ENCODE measurements at places on chromosomes 16 and 17. TPM values are rescaled to one million over a fixed set of nuclear protein-coding genes. Genes with fewer than 3 reads are reported as not detected.

DNA sequence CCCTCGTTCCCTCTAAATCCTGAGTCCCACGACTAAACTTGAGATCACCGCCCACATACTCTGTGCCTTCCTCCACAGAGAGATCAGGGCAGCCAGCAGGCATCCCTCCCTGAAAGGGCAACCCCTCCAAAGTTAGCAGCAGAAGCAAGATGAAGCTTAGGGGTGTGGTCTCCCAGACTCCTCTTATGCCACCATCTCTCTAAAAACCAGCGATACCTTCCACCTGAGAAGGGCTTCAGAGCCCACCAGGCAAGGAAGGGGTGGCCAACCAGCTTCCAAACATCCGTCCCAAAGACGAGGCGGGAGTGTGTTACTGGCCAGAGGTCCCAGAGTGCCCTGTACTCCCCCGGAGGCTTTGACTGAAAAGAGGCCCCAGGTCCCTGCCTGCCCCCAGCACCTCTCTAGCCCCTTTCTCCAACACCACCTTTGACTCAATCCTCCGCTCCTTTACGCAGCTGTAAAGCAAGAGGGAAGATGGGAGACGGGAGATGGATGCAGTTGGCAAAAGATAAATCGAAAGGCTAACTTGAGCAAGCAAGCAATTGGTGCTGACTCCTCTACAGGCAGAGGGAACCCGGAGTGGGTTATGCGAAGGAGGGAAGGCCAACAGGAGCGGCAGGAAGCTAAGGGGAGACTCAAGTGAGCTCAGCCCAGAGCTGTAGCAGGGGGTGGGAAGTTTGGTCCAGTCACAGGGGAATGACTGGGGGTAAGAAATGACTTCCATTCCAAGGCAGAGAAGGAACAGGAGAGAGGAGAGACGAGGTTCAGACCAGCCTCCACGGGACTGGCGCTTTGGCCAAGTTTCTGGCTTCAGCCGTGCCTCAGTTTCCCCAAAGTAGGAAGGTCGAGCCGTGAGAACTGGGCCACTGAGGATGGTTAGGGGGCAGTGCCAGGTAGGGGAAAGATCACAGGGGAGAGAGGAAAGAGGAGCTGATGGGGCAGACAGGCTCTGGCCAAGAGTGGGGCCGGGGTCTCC is 1.0 kb downstream of the ST3GAL2 start:
- H3K27ac ChIP-seq, result peak overlapping the region; percentile 60
- H3K36me3 ChIP-seq, result no peaks in the 10 kb centered on the region
- H3K4me1 ChIP-seq, result peaks cover 42% of the 10 kb centered on the region
- peak overlapping the region; percentile 88 for H3K4me3 ChIP-seq
- H3K27me3 ChIP-seq, result no peaks in the 10 kb centered on the region

- no peak for DNase-seq
- peak overlapping the region; percentile 67 for H3K27ac ChIP-seq
- H3K4me1 ChIP-seq, result peaks cover 26% of the 10 kb centered on the region
- H3K27me3 ChIP-seq, result no peaks in the 10 kb centered on the region
Measured at GRCh38 chr17:81223762-81224130, 981 bp upstream of the CEP131 start.

DNA sequence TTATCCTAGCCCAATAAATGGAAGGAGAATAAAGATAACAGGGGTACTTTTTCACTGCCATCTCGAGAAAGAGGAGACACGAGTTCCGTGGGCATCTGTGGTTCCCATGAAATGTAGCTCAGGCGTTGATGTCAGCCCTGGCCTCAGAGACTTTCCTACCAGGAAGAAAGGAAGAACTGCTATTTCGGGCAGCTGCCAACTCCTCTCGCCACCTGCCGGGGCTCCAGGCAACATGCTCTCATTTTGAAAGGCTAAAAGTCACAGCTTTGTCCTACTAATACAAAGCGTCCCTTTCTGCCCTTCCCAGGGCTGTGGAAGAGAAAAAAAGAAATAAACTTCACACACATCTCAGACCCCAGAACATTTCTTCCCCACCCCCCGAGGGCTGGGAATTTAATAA is 65.8 kb downstream of the DHRS7C start:
- H3K4me1 ChIP-seq, result no peaks in the 10 kb centered on the region
- H3K36me3 ChIP-seq, result peaks cover 11% of the 10 kb centered on the region
- H3K27ac ChIP-seq, result no peak overlapping the region
- no peak overlapping the region for H3K4me3 ChIP-seq
- DNase-seq, result no peak

- no peaks in the 10 kb centered on the region for H3K27me3 ChIP-seq
- H3K36me3 ChIP-seq, result no peaks in the 10 kb centered on the region
- H3K27ac ChIP-seq, result no peak overlapping the region
- no peak for DNase-seq
- no peak overlapping the region for H3K4me3 ChIP-seq
Measured at GRCh38 chr17:13777003-13777402, 175.3 kb upstream of the HS3ST3A1 start.

DNA sequence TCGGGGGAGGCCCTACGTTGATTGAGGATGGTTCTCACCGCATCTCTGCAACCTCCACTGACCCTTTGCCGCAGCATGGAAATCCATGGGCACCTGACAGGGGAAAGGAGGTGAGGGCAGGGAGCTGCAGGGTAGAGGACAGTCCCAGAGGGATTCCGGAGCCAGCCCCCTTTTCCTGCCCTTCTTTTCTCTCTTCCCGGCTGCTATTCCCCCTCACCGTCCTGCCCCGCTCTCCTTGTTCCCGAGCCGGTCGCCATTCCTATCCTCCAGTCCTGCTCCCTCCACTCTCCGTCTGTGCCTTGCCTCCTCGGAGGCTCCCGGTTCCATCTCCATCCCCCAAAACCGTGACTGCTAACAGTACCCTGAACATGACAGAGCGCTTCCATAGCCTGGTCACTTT is 4.8 kb downstream of the SPATA32 start:
- H3K4me3 ChIP-seq, result no peak overlapping the region
- H3K27me3 ChIP-seq, result no peaks in the 10 kb centered on the region
- no peaks in the 10 kb centered on the region for H3K36me3 ChIP-seq
- peaks cover 20% of the 10 kb centered on the region for H3K4me1 ChIP-seq
- DNase-seq, result no peak

DNA sequence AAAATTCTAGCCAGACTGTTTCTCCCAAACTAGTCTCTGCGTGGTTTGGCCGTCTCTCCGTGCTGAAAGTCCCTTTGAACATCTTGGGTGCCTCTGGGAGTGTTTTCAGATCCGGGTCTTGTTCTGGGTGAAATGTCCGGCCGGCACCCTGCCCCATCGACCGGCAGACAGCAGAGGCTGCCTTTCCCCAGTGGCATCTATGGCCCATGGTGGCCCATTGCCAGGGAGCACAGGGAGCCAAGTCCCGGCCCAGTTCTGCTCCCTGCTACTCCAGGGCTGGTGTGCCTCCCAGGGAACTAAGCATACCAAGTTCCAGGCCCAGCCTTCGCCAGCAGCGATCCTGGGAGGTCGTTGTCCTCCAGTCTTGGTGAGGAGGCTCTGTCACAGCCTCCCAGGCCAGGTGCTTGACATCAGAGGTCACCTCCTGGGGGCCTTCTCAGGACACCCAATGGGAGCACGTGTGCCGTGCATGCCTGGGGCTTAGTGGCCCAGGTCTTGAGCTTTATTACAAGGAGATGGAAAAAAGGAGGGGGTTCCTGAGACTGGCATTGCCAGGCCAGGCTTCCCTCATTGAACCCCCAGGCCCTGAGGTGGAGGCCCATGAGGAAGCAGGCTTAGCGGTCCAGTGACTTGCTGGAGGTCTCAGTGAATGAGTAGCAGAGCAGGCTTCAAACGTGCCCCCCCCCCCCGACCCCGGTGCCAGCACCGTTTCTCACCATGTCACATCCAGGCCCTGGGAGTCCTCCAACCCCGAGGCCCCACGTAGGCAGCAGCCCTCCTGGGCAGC is 54.0 kb downstream of the PGS1 start:
- peaks cover 32% of the 10 kb centered on the region for H3K36me3 ChIP-seq
- no peaks in the 10 kb centered on the region for H3K4me1 ChIP-seq
- H3K27me3 ChIP-seq, result no peaks in the 10 kb centered on the region
- H3K27ac ChIP-seq, result no peak overlapping the region

DNA sequence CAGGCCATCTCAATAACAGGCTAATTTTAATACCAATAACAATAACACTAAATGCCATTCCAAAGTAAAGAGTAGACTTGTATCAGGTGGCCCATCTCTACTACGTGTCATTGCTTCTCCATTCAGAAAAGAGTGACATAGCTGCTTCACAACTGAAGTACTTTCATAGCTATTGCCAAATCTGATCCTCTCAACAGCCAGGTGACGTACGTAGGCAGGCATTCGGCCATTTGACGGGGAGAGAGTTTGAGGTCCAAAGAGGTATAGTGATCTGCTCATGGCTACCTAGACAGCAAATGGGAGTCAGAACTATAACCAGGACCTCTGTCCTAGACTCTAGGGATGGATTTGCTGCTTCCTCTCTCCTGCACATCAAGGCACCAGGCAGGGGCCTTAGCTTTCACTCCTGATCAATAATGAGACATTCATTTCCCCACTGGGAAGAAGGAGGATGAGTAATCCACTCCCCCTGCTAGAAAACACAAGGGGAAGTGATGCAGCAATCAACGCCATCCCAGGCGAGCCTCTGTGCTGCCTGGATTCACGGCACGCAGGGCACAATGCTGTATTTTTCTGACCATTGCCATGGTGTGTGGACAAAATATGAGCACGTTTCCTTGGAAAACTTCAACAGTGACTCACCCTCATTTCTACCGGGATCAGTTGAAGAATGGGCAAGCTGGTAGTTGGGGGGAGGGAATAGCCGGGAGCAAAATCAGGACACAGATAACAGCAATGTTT is 80.9 kb downstream of the SPACA3 start:
- H3K27me3 ChIP-seq, result peaks cover 48% of the 10 kb centered on the region
- no peak overlapping the region for H3K4me3 ChIP-seq
- no peak overlapping the region for H3K27ac ChIP-seq
- no peaks in the 10 kb centered on the region for H3K36me3 ChIP-seq

DNA sequence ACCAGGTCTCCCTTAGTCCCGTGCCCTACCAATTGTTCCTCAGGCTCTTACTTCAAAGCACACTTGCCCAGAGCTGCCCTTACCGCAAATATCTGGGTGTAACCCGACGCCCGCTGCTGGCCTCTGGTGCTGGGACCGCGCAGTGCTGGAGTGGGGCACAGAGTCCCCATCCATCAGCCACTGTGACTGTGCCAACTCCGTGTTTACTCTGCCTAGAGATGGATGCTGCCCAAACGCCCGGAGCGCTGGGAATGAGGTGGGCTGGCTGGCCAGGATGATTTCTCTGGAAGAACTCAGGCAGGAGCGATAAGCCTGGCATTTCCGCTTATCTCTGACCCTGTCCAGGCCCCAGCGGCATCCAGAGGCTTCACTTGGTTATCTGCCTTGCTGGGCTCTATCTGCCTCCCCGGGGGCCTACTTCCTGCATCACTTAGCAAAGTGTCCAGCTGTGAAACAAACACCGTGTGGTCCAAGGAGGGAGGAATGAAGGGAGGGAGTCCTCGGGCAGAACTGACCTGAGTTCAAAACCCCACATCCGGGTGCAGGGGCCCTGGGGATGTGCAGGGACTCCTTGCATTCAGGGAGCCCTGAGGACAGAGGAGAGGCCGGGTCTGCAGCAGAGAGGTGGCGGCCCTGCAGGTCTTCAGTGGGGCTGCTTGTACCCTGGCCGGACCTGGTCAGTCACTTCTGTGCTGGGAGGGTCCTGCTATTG is 9.4 kb upstream of the MYLK3 start:
- H3K36me3 ChIP-seq, result no peaks in the 10 kb centered on the region
- no peak overlapping the region for H3K27ac ChIP-seq
- DNase-seq, result peak; percentile 29
- H3K4me1 ChIP-seq, result no peaks in the 10 kb centered on the region
- H3K27me3 ChIP-seq, result peaks cover 35% of the 10 kb centered on the region

- H3K4me1 ChIP-seq, result no peaks in the 10 kb centered on the region
- H3K27me3 ChIP-seq, result peaks cover under 1% of the 10 kb centered on the region
- DNase-seq, result no peak
- H3K4me3 ChIP-seq, result no peak overlapping the region
- H3K36me3 ChIP-seq, result no peaks in the 10 kb centered on the region
Measured at GRCh38 chr16:5430598-5430997, 333.0 kb upstream of the EEF2KMT start.

DNA sequence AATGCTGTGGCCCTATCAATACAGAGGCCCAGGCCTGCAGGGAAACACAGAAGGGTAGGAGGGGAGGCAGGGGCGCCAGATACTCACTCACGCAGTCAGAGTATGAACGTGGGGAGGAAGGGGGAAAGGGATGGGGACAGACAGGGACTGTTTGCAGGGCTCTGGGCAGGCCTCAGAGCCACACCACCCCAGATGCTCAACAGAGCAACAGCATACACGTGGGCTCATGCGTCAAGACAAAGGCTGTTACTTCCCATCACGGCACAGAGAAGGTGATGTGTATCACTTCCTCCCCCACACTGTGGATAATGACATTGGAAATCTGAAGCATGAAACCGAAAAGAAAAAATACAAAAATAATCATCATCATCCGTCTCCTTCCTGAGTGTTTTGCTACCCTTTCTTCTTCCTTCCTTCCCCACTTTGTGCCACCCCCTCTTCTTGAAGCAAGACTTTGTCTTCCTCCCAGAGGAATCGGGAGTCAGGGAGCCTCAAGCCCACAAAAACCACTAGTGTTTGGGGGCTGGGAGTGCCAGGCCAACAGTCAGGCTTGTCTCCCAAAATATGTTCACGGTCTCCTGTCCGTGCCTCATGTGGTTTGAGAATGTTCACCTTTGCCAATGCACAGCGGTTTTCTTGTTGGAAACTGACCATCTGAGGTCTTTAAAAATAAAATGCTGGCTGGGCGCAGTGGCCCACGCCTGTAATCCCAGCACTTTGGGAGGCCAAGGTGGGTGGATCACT is 20.1 kb downstream of the SLC39A11 start:
- no peak overlapping the region for H3K27ac ChIP-seq
- no peak overlapping the region for H3K4me3 ChIP-seq
- H3K4me1 ChIP-seq, result peaks cover 16% of the 10 kb centered on the region
- no peaks in the 10 kb centered on the region for H3K27me3 ChIP-seq

DNA sequence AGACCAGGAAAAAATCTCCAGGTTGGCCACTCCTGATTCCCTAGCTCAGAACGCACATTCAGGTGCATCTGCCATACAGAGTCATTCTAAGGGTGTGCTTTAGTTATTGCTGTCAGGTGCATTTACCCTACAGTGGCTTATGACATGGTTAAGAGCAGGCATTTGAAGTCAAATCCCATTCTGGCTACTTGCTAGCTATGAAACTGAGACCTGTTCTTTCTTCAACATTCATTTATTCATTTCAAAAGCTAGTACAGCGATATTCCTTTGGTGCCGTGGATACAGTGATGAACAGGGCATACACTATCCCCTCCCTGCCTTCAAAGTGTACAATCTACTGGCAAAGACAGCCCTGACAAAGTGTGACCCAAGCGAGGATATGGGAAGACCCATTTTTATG is 508.3 kb downstream of the NPIPA7 start:
- no peak overlapping the region for H3K4me3 ChIP-seq
- no peaks in the 10 kb centered on the region for H3K4me1 ChIP-seq
- no peak for DNase-seq
- H3K36me3 ChIP-seq, result no peaks in the 10 kb centered on the region
- no peaks in the 10 kb centered on the region for H3K27me3 ChIP-seq
- no peak overlapping the region for H3K27ac ChIP-seq

Gene PRR35
- not detected for total RNA-seq

Gene GJD3
- total RNA-seq, result not detected

Gene COTL1
- total RNA-seq, result 184 TPM

Gene PRSS36
- not detected for total RNA-seq

Gene TMEM235
- total RNA-seq, result not detected

Gene ABHD15
- 17.4 TPM for total RNA-seq

Gene ZMYND15
- not detected for total RNA-seq
